Fibroblast of mammary gland (primary cell): ENCODE measurements at places on chromosomes 12 and 14.
A peak's percentile ranks its signal among the peaks of the same experiment; 100 is the strongest.

DNA sequence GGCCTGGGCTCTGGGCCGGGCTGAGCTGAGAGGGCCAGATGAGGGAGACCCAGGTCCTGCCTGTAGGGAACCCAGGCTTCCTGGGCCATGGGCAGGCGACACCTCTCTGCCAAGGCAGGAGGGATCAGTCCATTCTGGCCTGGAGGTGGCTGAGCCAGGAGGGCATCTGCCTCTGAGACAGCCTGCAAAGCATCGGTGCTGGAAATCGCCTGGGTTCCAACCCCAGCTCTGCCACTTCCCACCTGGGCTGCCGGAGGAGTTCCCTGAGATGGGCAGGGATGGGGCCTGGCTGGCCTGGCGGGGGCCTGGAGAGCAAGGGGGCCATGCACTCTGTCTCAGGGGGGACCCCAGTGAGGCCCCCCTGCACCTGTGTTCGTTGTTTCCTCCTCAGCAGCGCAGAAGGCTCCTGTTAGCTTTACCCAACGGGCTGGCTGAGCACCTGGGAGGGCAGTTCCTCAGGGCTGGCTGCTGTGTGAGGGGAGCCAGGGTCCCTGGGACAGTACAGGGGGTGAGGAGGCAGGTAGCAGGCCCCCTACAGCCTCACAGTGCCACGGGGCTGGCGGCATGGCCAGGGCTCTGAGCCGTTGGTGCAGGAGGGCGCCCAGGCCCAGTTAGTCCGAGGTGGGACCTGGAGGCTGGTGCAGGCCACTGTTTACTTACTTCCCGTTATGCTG lies 50.5 kb downstream of the KIF26A start:
- no peak for DNase-seq

GRCh38 chr12:111330800-111331752 lies 37.8 kb downstream of the PHETA1 start:
- peak; percentile 46 for DNase-seq

- no peak for DNase-seq
Observed at GRCh38 chr14:33414041-33414440, 475.4 kb downstream of the NPAS3 start.

DNA sequence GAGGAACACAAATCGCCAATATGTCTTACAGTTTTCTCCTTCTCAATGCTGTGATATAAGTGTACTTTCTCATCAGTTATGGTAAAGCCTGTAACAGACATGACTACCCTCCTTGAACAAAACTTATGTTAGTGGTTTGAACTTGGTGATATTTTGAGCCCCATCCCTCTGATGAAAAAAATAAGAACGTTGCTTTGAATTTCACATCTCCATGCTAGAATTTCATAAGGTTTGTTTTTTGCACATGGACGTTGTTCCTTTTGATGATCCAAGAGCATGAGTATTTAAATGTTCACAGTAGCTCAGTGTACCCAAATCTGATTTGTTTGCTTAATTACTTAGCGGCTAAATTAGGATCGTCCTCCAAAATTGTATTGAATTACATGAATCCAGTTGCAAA lies at the start of gene SLC15A5:
Gene SLC15A5 (minus strand): TSS at position 101 of the 400 bp plus-strand sequence. CDS start 0 bp downstream, at position 101.
- no peak for DNase-seq

DNA sequence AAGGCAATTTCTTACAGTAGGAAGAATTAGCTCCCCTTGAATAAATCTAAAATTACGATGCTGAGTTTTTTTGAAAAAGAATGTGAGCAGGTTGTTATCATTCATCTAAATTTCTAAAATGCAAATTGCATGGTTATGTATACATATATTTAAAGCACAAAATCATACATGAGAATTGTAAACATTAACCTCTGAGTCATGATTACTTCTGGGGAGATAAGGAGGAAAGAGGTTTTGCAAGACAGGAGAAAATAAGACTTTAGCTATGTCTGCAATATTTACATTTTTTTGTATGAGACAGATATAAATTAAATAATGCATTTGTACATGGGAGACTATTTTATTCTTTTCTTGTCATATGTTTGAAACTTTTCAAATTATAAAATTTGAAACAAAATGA lies 72.2 kb downstream of the TSPAN8 start:
- DNase-seq: no peak

- DNase-seq: no peak
Observed at GRCh38 chr14:92951261-92951660, 28.3 kb downstream of the CHGA start.

DNA sequence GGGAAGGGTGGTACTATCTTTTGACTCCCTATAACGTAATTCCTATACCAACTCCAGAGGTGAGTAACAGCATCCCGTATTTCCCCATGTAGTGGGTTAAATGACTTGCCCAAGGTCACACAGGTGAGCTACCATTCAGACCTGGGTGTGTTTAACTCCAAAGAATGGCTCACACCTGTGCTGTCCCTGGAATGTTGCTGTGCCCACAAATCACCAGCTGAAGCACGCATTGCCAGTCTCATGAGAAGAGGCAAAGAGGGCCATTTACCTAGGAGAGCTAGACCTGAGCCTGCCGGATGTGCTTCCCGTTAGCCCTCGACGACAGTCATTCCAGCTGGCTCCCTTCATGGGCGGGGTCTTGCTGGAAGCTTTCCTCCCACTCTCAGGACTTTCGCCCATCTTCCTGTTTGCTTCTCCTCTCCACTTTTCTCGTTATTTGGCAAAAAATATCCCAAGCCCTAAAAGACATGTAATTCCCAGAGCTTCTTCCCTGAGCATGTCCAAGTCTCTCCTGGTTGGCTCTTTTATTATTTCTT lies 106.6 kb upstream of the VASH1 start:
- DNase-seq: no peak

- no peak for DNase-seq
Observed at GRCh38 chr12:1493781-1494565, 100.4 kb downstream of the FBXL14 start.

- no peak for DNase-seq
Observed at GRCh38 chr14:85413836-85414526, 116.0 kb upstream of the FLRT2 start.

- no peak for DNase-seq
Observed at GRCh38 chr12:94851396-94852028, 152.0 kb downstream of the NDUFA12 start.

- DNase-seq: peak; percentile 42
Observed at GRCh38 chr12:9813821-9814798, 13.2 kb upstream of the KLRF1 start.

DNA sequence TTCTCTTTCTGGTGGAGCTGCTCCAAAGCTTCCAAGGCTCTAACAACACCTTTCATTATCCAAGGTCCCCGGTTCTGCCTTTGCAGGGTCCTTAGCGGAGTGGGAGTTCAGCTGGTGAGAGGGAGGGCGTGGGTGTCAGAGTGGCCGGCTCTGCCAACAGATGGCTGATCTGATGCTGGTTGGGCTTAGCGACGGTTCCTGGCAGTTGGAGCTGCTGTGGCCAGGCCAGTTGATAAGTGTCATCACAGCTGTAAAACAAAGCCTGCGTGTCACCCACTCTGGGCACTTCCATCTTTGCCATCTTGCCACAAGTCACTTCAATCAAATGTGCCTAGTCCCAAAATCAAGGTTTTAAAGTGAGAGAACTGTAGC lies 36.3 kb downstream of the RIN3 start:
- DNase-seq: peak; percentile 45

- no peak for DNase-seq
Observed at GRCh38 chr12:42486407-42486806, 103.1 kb downstream of the PRICKLE1 start.

- DNase-seq: peak; percentile 19
Observed at GRCh38 chr12:66587912-66588311, 91.0 kb downstream of the GRIP1 start.

DNA sequence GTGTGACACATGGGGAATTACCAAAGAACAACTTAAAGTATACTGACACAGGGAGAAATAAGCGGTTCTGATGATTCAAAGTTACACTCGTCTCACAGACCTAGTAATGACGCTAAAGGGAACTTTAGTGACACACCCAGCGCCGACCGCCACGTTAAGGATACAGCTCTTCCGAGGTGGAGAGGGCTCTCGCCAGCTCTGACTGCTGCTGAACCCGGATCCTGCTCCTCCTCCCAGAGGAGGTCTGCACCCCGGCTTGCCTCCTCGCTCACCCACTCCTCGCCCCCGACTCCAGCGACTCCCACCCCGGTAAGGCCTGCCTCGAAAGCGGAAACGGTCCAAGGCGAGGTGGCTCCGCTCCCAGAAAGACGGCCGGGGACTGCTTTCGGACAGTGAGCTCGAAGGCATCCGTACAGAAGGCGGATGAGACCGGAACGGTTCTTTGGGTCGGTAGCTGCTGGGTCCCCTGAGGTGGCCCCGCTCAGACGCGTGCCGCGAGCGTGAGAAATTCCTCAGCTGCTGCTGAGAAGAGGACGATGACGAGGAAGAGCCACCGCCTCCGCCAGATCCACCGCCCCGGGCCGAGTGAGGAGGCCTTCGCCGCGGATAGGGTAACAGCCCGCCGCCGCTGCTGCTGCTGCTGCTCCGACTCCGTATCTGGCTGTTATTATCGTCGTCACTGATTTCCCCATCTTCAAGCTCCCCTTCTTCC lies 643 bp downstream of the ZFC3H1 start:
- peak; percentile 82 for DNase-seq

- DNase-seq: no peak
Observed at GRCh38 chr12:51218607-51219161, 822 bp upstream of the POU6F1 start.

DNA sequence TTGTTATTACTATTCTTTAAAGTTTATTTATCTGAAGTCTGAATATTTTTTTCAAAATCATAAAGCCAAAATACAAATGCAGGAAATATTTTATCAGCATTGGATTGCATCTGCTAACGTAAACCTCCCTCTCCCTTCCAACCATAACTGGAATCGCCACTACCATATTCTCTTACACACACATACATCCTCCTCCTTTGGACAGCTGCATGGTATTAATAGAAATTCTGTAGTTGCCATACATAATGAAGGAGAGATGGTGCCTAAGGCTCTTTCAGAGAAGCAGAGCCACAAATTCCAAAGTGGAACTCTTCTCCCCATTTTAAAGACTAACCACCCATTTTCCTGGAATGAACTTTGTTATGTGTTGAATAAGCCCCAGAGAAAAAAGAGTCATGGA lies 352.7 kb downstream of the MDGA2 start:
- DNase-seq: no peak

DNA sequence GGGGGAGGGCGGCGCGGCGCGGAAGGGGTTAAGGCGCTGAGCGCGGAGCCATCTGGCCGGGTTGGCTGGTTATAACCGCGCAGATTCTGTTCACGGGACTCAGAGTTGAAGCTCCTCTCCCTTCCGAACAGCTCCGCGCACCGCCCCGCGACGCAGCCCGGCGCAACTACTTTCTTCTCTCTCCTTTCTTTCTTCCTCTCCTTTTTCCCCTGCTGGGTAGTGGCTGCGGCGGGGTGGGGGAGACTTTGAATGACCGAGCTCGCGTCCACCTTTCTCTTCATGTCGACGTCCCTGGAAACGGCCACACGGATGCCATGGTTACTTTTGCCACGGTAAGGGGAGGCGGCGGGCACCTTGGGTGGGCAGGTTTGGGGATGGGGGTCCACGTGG lies at the start of gene NTF3:
Gene NTF3 (plus strand): TSS at position 98 of the 390 bp plus-strand sequence. CDS start 217 bp downstream, at position 315.
- peak; percentile 2 for DNase-seq

DNA sequence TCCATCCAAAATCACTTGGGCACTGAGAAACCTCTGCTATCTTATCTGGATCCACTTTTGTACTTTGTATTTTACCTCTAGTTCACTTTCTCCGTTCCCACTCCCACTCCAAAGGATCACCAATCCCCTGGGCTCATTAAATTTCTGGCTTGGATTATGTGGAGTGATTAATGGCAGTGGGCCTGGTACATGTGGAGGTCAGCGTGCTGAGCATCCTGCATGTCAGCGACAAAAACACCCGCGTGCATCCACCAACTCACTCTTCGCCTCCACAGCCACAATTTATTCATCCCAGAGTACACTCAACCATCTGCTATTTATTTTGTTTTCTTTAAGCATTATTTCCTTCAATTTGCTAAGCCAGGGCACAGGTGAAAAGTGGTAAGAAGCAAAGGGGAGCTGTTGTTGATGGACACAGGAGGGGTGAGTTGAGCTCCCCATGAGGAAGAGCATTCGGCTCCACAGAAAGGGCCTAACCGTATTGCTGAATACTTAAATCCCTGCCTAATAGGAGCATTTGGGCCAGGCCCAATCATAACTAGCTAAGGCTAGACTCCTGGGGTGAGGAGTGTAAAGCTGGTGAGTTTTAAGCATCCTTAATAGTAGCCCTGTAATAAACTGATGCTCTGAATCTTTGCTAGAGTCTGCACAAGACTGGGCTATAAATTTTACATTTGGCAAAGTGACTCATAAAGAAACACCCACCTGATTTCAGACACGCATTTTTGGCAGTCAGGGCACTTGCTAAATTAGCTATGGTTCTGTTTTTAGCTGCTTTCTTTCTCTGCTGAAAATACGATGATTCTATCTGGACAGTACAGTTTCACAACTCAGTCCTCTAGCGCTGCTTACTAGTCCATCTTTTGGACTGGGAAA lies 137.8 kb downstream of the SLC25A21 start:
- DNase-seq: peak; percentile 88

DNA sequence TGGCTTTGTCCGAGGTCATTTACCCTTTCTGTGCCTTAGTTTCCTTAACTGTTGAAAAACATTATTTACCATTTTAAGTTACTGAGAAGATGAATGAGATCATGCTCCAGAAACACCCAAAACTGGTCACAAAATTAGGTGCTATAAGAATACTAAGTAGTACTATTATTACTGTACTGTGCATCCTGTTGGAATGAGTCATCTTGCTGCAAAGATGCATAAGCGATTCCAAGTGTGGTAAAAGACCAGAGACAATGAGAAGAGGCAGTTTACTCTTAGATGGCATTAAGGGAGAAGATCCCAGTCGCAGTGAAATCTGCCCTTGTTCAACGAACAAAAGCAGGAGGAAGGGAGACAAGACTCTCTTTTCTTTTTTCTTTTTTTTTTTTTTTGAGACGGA lies 4.2 kb upstream of the PLEKHA5 start:
- DNase-seq: peak; percentile 65

DNA sequence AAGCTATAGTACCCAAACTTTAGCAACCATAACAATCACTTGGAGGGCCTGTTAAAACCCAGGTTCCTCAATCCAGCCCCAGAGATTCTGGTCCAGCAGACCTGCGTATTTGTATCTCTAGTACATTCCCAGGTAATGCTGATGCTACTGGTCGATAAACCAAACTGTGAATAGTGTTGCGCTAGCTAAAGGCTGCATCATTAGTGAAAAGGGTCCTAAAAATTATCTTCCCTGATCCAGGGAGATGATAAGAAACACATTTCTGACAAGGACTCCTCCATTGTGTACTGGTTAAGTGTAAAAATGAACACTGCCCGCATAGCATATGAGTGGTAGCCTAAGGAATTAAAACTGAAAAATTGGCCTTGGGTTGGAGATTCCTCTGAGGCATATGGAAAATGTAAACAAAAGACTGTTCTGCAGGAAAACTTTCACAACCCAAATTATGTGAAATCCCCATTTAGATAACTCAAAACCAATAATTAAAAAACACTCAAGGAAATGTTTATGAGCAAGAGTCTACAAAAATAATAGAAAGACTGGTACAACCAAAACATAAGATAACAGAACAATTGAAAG lies 322.7 kb downstream of the CEP128 start:
- no peak for DNase-seq

- no peak for DNase-seq
Observed at GRCh38 chr12:119915894-119916510, 38.9 kb upstream of the CIT start.
